Activated CD4-positive, alpha-beta T cell treated with anti-CD3 and anti-CD28 coated beads for 48 hours (primary cell): ENCODE measurements at places on chromosomes 2 and 18.

GRCh38 chr2:235692671-235693171 is 198.9 kb downstream of the AGAP1 start:
- no peak for DNase-seq

- no peak for DNase-seq
Observed at GRCh38 chr2:116238511-116238910, 1576.0 kb upstream of the DDX18 start.

- no peak for DNase-seq
Observed at GRCh38 chr2:9303528-9304225, 97.1 kb downstream of the ASAP2 start.

- no peak for DNase-seq
Observed at GRCh38 chr2:850429-850828, 100.2 kb upstream of the SNTG2 start.

DNA sequence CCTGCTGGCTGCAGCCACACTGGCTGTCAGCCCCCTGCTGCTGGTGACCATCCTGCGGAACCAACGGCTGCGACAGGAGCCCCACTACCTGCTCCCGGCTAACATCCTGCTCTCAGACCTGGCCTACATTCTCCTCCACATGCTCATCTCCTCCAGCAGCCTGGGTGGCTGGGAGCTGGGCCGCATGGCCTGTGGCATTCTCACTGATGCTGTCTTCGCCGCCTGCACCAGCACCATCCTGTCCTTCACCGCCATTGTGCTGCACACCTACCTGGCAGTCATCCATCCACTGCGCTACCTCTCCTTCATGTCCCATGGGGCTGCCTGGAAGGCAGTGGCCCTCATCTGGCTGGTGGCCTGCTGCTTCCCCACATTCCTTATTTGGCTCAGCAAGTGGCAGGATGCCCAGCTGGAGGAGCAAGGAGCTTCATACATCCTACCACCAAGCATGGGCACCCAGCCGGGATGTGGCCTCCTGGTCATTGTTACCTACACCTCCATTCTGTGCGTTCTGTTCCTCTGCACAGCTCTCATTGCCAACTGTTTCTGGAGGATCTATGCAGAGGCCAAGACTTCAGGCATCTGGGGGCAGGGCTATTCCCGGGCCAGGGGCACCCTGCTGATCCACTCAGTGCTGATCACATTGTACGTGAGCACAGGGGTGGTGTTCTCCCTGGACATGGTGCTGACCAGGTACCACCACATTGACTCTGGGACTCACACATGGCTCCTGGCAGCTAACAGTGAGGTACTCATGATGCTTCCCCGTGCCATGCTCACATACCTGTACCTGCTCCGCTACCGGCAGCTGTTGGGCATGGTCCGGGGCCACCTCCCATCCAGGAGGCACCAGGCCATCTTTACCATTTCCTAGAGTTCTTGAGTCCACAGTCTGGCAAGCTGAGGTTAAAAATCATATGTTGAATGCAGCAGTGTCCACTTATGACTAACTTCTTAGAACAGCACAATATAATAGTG is 741 bp downstream of the GPR148 start:
- DNase-seq: no peak

DNA sequence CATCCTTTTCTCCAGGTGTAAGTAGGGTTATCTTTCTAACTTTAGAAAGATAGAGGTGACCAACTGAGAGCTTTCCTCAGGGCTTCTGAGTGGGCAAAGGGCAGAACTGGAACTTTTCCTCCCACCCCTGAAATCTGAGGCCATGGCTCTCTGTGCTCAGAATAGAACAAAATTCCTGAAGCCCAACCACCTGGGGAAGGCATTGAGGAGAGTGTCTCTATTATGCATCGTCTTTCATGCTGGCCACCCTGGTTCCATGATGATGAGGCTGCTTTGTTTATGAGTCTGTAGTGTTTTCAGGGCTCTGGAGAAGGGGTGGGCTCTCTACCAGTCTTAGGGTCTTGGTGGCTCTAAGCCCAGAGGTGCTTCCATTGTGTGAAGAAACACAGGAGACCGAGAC is 30.7 kb upstream of the IL1R1 start:
- DNase-seq: no peak

- no peak for DNase-seq
Observed at GRCh38 chr2:211755187-211755586, 783.4 kb downstream of the ERBB4 start.

GRCh38 chr2:134232461-134232860 is 21.4 kb upstream of the MGAT5 start:
- no peak for DNase-seq

DNA sequence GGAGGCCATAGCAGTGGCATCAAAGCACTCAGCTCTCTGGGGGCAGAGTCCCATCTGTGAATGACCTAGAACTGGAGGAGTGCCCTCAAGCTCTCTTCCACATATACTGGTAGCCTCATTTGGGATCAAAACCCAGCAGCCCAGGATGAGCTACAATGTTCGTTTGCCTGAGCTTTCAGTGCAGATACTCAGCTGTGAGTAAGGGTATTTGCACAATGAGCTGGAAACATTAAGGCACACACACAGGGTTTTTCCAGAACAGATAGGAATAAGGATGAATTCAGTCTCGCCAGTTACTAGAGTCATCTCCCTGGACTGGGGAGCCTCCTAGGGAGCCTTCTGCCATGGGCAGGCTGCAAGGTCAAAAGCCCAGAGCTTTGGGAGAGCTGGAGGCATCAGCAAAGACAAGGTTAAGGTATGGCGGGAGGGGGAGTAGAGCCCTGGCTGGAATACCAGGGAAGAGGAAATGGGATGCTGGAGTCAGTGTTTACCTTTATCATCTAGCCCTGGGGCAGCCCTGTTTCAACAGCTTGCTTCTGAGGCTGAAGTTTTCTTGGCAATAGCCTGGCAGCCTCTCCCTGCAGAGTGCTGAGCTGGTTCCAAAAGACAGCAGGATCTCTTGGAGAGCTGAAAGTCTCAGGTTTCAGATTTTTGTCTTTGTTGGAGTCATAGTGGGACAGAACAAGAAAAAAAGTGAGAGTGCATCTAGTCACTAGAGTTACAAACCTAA is 187.7 kb downstream of the LOXHD1 start:
- no peak for DNase-seq

DNA sequence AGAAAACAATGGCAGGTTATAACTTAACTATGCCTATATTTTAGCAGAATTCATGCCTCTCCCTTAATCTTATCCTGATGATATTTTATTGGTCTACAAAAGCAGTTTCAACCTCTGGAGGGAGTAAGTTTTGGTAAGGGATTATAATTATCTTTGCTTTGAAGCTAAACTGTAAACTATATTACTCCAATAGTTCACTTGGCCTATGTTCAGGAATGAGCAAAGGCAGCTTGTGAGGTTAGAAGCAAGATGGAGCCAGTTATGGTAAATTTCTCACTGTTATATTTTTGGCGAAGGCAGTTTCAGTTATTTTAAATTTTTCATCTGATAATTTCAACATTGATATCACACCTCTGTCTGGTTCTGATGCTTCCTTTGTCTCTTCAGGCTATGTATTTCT is 192.5 kb upstream of the RGPD4 start:
- no peak for DNase-seq

DNA sequence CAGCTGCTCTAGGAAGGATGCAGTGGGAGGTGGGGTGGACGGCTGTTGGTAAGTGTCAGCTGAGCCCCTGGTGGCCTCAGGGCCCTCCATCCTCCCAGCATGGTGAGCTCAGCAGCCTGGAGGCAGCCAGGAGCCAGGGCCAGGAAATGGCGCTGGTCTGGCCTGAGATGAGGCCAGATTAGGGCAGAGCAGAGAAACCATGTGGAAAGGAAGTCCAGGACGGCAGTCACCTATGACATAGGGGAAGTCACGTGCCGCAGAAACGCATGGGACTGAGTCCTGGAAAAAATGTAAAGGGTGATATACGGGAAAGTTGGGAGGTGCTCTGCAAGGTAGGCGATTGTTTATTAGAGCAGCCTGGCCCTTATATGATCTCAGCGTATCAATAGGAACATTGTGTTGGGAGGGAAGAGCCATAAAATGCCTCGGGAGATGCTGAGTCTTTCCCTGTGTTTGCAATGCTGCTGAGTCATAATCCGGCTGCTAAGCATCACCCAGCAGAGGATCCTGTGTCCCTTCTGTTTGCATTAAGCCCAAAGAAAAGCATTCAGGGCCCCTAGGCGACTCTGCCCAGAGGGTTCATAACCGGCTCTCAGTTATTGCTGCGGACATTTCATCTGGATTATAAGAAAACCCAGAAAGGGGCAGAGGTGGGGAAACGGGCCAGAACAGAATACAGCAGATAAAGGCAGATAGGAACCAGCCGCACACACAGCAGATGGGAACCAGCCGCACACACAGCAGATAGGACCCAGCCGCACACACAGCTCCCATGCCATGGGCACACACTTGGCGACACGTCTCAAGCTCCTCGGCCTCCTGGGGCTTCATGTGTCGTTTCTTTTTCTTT is 30.3 kb upstream of the B3GNT7 start:
- no peak for DNase-seq

GRCh38 chr2:176111309-176111663 is 4.2 kb downstream of the HOXD11 start:
- DNase-seq: peak; percentile 54

DNA sequence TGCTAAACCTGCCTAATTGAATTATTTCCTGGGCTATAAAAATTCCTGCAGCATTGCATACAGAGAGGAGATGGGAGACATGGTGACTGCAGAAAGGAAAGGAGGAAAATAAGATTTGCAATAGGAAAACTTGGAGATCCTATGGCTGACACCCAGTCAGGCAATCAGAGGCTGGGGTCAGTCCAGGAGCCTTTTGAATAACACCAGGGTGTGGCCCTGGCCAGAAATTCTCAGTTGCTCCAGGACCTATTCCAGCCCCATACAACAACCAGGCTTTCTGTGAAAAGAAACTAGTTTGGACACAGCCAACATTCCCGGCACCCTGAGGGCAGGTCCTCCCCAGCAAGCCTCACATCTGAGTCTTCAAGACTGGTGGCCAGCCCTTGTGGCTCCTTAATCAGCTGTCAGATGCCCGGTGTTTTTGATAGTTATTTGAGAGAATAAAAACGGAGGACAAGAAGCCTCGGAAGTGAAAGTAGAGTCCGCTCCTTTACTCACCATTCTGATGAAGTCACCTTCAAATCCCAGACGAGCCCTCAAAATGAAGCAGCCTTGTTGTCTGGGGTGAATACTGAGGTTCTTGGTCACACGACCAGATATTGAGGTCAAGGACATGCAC is 31.1 kb upstream of the GMCL1 start:
- DNase-seq: no peak

- DNase-seq: no peak
Observed at GRCh38 chr18:57813245-57813644, 10.1 kb upstream of the ATP8B1 start.

DNA sequence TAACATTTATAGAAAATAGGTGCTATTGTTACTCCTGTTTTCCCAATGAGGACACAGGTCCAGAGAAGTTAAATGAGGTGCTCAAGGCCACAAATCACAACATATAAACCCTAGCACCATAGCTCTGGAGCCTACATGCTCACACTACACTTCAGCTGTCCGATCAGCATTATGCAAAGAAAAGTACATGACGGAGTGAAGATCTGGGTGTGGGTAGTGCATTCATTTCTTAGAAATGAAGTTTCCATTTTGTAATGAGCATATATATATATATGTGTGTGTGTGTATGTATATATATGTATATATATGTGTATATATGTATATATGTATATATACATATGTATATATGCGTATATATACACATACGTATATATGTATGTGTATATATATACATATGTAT is 30.2 kb upstream of the MRPL19 start:
- DNase-seq: no peak

- no peak for DNase-seq
Observed at GRCh38 chr2:9985531-9986328, 34.2 kb downstream of the GRHL1 start.

GRCh38 chr2:168426861-168427260 is 29.2 kb upstream of the CERS6 start:
- DNase-seq: no peak

GRCh38 chr2:205885492-205886099 is 200.4 kb downstream of the INO80D start:
- DNase-seq: peak; percentile 83

DNA sequence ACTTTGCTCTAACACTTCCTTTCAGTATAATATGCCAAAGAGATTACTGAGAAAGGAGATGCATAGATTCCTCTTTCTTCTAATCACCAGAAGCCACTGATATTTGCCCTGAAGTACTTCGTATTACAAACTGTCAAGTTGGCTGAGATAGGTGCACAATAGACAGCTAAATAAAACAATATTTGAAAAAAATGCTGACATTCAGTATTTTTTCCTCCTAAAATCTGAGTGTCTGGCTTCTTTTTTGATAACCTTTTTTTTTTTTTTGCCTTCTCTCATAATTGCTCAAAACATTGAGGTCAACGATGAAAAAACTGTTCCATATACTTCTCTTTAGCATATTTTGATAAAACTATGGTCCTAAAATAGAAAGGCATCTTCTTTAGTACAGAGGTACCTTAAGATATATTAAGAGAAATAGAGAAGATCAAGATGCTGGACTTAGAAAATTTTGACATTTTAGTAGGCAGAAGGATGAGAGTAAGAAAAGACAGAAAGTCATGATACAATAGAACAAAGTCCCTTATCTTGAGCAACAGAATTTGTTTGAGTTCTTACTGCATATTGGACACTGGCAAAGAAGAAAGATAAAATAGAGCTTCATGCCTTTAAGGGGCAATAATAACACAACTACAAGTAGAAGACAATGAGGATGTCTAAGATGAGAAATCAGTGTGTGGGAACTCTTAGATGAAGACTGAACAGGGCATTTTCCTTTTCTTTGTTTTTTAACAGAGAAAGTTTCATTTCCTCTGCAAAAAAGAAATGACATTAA is 220.7 kb downstream of the PTH2R start:
- no peak for DNase-seq

- DNase-seq: no peak
Observed at GRCh38 chr2:72982219-72982618, 64.9 kb downstream of the EMX1 start.

GRCh38 chr2:219441451-219442255 is 7.0 kb downstream of the SPEG start:
- peak; percentile 29 for DNase-seq

- no peak for DNase-seq
Observed at GRCh38 chr2:185044323-185044874, 446.1 kb downstream of the ZNF804A start.

GRCh38 chr2:235592430-235592829 is 98.6 kb downstream of the AGAP1 start:
- no peak for DNase-seq

DNA sequence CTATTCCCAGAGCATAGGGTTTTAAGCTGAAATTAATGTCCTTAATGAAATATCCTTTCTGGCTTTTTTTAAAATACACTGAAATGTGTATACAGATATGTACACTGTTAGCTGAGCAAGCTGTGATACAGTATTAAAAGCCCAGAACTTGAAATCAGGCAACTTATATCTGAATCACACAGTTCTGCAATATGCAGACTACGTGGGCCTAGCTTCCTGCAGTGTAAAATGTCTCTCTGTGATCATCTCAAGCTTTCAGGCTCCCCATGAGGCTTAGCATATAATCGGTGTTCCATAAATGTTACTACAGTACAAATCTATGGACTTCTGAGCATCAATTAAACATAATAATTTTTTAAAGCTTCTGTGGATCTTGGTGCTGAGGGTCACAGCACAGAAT is 8.2 kb downstream of the FBXO15 start:
- no peak for DNase-seq
